HuH-7.5 (cell line): ENCODE measurements at places on chromosomes 1 and 21.

GRCh38 chr1:31828341-31828740 lies 12.5 kb upstream of the SPOCD1 start:
- DNase-seq, result no peak

- peak; percentile 24 for DNase-seq
Measured at GRCh38 chr1:56645677-56646305, 677 bp downstream of the PRKAA2 start.

- no peak for DNase-seq
Measured at GRCh38 chr1:43042773-43043457, 84.2 kb upstream of the SLC2A1 start.

DNA sequence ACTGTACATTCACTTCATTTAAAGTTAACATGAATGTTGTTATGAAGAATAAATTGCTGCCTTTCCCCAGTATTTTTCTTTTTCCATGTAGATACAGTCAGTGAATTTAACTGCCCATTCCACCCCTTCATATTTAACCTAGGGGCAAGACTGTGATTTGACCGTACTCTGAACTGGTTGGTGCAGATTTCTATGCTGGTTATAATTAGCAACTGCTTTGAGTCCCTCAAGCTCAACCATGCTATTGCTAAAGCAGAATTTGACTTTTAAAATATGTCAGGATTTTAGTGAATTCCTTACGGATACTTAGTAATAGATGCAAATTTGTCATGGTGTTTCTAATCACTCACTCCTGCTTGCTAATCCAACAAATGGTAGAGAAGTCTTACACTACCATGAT lies 57.2 kb downstream of the IGSF5 start:
- no peak for DNase-seq

- no peak for DNase-seq
Measured at GRCh38 chr1:172931761-172932160, 119.0 kb downstream of the TNFSF18 start.

GRCh38 chr1:37901191-37901892 lies 42.0 kb upstream of the MTF1 start:
- DNase-seq, result no peak

GRCh38 chr1:113542221-113542701 lies 151.9 kb downstream of the MAGI3 start:
- DNase-seq, result no peak

- DNase-seq, result no peak
Measured at GRCh38 chr1:173127369-173128307, 76.9 kb upstream of the TNFSF18 start.

- DNase-seq, result no peak
Measured at GRCh38 chr1:37032660-37033354, 1.5 kb downstream of the GRIK3 start.

DNA sequence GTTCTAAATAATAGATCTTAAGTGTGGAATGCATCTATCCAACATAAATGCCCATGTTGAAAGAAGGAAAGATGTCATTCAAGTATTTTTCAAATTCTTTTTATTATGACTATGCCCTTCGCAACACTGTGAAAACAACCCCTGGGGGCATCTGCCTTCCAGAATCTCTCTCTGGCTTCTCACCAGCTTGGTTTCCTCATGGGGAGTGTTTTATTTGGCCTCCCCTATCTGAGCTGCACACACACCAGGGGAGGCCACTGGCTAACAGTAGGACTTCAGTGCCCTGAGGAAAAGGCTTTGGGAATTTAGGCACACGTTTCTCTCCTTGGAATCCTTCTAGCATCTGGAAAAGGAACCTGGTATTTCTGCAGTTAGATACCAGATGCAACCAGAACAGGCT lies 130.6 kb downstream of the EDEM3 start:
- no peak for DNase-seq

DNA sequence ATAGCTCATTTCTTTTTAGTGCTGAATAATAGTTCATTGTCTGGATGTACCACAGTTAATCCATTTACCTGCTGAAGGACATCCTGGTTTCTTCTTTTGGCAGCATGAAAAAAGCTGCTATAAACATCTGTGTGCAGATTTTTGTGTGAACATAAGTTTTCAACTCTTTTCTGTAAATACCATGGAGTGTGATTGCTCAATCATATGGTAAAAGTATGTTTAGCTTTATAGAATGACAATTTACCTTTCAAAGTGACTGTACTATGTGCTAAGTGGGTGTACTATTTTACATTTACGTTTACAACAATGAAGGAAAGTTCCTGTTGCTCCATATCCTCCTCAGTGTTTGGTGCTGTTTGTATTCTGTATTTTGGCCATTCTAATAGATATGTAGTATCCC lies 49.0 kb downstream of the RUNX3 start:
- DNase-seq, result no peak

DNA sequence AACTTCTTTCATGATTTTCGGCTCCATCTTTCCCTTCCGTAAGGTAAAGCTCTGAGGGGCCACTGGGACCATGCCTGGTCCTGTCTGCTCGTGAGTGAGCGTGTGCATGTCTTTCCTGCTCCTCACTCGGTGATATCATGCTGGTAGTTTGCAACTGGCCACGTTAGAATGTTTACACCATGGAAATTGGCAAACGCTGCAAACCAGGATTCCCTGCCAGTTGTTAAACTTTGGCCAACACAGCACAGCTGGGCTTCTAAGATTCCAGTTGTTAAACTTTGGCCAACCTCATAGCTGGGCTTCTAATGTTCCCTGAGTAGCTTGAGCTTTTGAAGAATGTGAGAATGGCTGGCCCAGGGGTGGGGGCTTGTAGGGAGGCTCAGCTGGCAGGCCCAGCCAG lies 68.0 kb upstream of the ACTL8 start:
- no peak for DNase-seq

DNA sequence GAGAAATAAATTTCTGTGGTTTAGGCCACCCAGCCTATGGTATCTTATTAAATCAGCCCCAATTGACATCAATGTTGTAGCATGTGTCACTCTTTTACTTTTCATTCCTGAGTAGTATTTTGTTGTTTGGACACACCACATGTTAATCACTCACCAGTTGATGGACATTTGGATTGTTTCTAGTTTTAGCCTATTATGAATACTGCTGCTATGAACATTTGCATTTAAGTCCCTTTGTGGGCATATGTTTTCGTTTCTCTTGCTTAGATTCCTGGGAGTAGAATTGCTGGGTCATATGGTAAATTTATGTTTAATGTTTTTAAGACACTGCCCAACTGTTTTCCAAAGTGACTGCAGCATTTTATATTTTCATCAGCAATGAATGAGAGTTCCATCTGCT lies 50.2 kb upstream of the NUF2 start:
- no peak for DNase-seq

- DNase-seq, result no peak
Measured at GRCh38 chr1:182602935-182603645, 1.1 kb downstream of the RGS16 start.

DNA sequence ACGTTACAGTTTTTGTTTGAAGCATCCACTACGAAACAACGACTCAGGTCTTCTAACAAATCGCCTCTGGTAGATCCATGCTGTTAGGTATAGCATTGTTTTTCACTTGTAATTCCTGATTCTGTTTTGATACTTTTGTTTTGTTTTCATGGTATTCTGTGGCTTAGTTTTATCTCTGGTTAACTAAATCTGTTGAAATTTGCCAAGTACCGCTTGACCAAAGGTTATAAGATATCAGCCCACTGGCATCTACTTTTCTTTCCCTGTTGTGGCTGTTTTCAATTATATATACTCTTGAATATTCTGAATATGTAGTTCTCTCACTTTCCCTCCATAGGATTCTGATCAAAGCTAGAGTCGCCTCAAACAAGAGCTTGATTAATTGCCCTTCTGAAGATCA lies 274.8 kb upstream of the C1orf105 start:
- no peak for DNase-seq

- no peak for DNase-seq
Measured at GRCh38 chr1:116457946-116458604, 85.0 kb downstream of the ATP1A1 start.

DNA sequence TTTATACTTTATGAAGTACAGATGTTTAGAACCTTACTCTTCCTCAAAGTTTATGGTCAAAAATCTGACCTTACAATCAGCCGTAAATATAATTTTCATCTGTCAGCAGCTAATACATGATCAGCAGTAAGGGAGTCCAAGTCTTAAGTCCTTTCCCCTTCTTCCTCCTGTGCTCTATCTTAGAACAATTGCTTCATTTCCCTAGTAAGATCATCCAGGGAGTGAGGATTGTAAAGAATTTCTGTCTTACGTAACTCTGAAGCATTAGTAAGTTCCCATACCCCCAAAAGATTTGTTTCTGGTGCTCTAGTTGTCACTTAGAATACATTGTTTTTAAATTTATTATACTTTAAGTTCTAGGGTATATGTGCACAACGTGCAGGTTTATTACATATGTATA lies 2.1 kb downstream of the SETDB1 start:
- no peak for DNase-seq

DNA sequence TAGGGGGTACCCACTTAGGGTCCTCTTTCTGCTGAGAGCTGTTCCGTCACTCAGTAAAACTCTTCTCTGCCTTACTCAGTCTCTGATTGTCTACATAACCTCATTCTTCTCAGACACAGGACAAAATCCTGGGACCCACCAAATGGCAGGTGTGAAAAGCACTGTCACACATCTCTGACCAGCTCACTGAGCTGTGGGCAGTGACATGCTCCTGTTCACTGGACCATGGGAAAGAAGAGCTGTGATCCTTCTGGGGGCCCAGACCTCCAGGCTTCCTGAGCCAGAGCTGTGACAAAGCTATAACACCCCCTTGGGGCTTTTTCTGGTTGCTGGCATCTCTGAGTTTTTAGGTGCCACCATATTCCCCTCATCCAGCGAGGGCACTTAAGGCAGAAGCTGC lies 115.7 kb downstream of the NTPCR start:
- no peak for DNase-seq

DNA sequence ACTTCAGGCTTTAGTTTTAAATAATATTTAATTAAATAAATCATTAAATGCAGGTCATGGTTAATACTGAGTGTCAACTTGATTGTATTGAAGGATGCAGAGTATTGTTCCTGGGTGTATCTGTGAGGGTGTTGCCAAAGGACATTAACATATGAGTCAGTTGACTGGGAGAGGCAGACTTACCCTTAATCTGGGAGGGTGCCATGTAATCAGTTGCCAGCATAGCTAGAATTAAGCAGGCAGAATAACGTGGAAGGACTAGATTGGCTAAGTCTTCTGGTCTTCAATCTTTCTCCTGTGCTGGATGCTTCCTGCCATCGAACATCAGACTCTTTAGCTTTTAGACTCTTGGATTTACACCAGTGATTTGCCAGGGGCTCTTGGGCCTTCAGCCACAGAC lies 85.3 kb downstream of the MAP3K21 start:
- no peak for DNase-seq

- DNase-seq, result no peak
Measured at GRCh38 chr1:165235777-165236291, 120.7 kb downstream of the LMX1A start.

DNA sequence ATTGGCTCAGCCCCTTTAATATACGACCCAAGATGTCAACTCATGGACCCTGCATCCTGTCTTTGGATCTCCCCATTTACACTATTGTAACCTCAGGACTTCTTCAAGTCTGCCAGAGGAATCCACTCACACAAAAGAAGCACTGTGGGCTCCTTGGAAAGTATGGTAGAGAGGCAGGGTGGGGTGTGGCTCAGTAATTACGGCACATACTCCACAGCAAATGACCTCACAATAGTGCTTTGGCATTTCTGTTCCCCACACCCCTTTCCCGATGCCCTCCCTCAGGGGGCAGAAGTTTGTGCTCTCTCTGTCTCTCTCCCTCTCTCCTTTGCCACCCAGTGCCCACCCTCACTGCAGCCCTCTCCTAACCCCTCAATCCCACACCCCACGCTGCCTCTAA lies 27.8 kb upstream of the IFNAR2 start:
- DNase-seq, result no peak

GRCh38 chr1:226457307-226457712 lies 49.4 kb upstream of the PARP1 start:
- no peak for DNase-seq

DNA sequence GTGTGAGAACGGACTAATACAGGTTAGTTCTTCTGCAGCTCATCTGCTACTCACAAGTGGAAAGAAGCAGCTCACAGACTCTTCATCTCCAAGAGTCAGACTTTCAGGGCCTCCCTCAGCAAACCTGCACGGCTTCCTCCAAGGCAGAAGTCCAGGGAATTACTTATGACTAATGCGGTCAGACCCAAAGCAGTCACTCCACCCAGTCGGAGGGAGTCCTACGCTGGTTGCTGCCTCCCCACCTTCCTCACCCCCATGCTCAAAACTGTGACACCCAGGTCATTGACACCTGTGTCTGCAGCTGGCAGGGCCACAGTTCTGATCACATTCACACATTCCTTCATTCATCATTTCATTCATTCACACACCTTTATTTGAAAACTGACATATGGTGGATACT lies 38.4 kb upstream of the PRDM2 start:
- DNase-seq, result no peak

GRCh38 chr1:109148987-109149561 lies 35.2 kb downstream of the ELAPOR1 start:
- DNase-seq, result no peak

DNA sequence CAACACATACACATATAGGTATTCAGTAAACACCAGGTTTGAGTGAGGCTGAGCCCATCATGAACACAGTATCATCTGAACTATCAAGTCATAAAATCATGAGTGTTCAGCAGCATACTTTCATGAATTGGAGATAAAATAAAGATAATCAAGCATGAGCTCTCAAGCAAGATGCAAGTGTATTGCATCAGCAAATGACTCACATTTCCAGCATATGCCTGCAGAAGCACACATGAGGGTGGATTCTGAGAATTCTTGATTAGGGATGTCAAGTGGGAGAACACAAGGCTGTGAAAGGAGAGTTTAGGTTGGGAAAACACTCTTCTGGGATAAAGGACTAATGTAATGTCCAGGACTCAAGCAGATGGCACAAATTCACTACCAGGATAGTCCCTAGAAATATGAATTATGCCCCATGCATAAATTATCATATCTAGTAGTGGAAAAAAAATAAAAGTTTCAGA lies 299.2 kb downstream of the SRGAP2C start:
- no peak for DNase-seq

DNA sequence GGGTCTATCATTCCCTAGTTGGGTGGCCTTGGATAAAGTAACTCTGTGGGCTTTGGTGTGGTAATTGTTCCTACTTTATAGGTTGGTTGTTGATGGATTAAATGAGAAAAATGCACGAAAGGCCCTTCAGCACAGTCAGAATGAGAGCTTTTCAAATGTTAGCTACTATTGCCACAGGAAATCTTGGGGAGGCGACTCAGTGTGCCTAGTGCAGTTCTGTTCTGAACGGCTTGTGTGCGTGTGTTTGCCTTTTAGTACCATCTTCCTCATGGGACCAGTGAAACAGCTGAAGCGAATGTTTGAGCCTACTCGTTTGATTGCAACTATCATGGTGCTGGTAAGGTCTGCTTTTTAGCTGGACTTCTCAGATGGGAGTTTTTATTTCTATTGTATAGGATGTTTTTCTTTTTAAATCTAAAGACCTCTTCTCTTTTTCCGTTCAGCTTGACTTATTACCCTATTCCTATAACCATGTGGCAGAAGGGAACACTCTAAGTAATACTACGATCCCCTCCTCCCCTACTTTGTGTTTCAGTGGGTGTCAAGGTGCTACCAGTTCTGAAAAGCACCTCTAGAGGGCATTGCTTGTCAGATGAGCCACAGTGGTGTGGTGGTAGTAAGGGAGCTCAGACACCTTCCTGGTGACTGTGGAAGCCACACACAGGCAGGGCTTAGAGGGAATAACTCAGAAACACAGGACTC lies 9.2 kb downstream of the SFT2D2 start:
- peak; percentile 41 for DNase-seq

GRCh38 chr1:177825276-177825901 lies 144.5 kb downstream of the SEC16B start:
- no peak for DNase-seq

- DNase-seq, result no peak
Measured at GRCh38 chr21:39114871-39115575, 68.2 kb downstream of the PSMG1 start.
